ENCODE measurements at places on chromosomes 6 and 20. TPM values are rescaled to one million over a fixed set of nuclear protein-coding genes. Genes with fewer than 3 reads are reported as not detected.

GPR6 gene
- not detected for polyA plus RNA-seq

GSTA2 gene
- 65.4 TPM for polyA plus RNA-seq

C20orf144 gene
- polyA plus RNA-seq: 128 TPM

- H3K27ac ChIP-seq: no peak overlapping the region
- no peaks in the 10 kb centered on the region for H3K27me3 ChIP-seq
- no peaks in the 10 kb centered on the region for H3K4me1 ChIP-seq
- DNase-seq: no peak
Observed at GRCh38 chr20:57612916-57613315, 7.3 kb downstream of the ZBP1 start.

GRCh38 chr6:136751522-136751956 lies 40.7 kb downstream of the MAP3K5 start:
- H3K4me3 ChIP-seq: no peak overlapping the region
- H3K4me1 ChIP-seq: peaks cover 13% of the 10 kb centered on the region
- no peaks in the 10 kb centered on the region for H3K36me3 ChIP-seq
- DNase-seq: no peak
- H3K27me3 ChIP-seq: no peaks in the 10 kb centered on the region

DNA sequence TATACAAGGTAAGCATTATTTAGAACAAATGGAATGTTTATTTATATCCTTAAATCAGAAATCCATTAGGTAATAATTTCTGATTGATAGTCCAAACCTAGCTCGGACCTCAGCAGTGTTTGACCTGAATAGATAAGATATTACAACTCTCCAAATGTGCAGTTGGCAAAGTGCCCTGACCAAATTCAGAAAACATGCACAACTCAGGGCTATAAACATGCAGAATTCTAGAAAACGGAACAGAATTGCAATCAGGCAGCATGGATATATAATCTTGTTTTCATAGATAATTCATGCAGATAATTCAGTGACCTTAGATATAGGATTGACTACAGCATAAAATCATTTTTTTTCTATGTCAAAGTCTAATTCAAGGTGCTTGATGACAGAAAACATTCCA lies 626.6 kb upstream of the CITED2 start:
- H3K4me3 ChIP-seq: no peak overlapping the region
- H3K27me3 ChIP-seq: no peaks in the 10 kb centered on the region
- H3K27ac ChIP-seq: no peak overlapping the region
- no peaks in the 10 kb centered on the region for H3K36me3 ChIP-seq

GRCh38 chr20:37366743-37367142 lies 20.8 kb downstream of the SRC start:
- H3K27me3 ChIP-seq: no peaks in the 10 kb centered on the region
- no peak for DNase-seq
- H3K27ac ChIP-seq: no peak overlapping the region

DNA sequence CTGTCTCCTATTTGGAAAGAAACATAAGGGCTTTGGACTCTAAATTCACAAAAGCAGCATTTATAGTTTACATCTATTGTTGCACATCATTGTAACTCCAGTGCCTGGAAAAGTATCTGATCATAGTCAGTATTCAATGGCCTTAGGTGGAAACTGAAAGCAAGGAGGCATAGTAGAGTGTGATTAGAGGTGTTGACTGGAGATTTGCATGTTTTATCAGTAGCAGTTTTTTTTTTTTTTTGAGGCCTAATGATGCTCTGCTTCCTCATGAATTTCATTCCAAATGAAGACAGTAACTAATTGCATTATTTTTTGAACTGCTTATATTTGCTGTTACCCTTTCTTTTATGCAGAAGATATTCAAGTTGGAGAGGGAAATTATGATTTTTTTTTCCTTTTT lies 213.2 kb upstream of the FLRT3 start:
- no peak overlapping the region for H3K4me3 ChIP-seq
- no peak for DNase-seq
- no peak overlapping the region for H3K27ac ChIP-seq
- no peaks in the 10 kb centered on the region for H3K27me3 ChIP-seq
- H3K36me3 ChIP-seq: no peaks in the 10 kb centered on the region

Data from testis (tissue), 5 donors.